ENCODE measurements at places on chromosomes 16 and 17.

DNA sequence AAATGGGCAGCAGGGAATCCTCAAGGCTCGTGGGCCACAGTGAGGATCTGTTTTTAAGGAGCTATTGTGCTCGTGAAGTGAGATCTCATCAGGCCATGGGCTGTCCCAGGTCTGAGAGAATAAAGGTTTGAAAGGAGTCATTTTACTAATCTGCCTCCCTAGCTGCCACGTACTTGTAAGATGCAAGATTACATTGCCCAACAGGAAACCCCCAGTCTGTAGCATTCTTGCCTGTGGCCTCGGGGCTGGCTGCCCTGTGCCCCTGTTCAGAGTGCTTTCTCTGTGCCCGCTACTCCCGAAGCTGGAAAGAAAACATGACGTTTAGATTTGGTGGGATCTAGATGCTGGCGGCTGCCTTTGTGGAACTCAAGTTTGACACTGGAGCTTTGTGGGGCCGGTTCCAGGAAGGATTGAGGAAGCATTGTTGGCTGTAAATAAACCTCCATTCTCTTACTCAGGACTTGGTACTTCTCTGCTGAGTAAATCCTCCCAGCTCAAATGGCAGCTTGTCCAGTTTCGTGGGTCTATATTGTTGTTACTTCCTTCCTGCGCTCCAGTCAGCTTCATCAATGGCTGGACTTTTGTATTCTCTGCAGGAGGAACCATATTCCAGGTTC, 21.2 kb downstream of the SAP30BP start:
- DNase-seq: no peak

DNA sequence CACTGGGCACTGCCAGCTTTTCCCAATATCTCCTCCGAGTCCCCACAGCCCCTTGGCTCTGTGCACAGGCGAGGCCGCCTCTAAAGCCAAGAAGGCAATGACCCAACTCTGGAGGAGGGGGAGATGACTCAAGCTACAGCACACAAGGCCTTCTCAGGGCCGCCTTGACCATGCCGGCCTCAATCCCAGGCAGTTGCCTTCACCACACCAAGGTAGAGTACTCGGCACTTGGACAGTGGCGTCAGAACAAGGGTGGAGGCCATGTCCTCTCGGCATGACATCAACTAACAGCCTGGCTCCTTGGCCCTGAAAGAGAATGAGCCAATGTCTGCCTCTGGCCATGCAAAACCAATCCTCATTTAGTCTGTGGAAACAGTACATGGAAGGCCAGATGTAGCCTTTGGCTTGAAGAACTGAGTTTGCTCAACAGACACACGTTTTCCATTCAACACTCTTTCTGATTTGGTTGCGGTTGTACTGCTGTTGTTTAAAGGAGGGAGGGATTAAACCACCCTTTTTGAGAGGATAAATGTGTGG, 139.6 kb downstream of the XYLT1 start:
- DNase-seq: no peak

- DNase-seq: peak; percentile 34
Observed at GRCh38 chr17:45371414-45372324, 54.8 kb upstream of the MAP3K14 start.

- DNase-seq: no peak
Observed at GRCh38 chr16:74558873-74559272, 48.0 kb downstream of the GLG1 start.

DNA sequence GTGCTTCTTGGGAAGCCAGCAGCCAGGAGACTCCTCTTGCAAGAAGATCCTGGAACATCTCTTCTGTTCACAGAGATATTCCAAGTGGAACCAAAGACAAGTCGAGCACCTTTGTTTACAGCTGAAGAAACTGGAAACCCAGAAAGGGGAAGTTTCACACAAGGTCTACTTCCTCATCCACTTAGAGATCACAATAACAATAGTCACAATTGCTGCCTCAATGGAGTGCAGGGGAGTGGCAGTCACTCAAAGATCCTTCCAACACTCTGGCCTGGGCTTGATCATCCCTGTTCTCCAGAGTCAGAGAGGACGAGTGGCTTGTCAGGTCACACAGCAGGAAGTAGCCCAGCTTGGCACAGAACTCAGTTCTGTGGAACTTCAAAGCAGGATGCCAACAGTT, 46.9 kb upstream of the SIAH1 start:
- no peak for DNase-seq

GRCh38 chr16:54362591-54363206, 76.1 kb upstream of the IRX3 start:
- DNase-seq: no peak

DNA sequence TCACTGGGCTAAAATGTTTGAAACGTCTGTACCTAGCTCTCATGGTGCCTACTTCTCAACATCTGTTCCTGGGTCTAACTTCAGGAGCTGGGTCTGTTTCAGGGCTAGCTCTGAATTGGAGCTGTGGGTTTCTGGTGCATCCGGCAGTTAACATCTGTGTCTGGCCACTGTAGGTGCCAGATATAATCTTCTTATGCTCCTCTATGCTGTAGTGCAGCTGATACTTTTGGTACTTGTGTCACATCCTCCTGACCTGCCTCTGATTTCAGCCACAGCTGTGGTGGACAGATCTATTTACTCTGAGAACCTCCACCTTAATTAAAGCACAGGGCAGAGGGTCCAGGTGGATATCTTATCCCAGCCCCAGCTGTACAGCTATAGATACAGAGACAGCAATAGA, 496.5 kb upstream of the CDH11 start:
- no peak for DNase-seq

DNA sequence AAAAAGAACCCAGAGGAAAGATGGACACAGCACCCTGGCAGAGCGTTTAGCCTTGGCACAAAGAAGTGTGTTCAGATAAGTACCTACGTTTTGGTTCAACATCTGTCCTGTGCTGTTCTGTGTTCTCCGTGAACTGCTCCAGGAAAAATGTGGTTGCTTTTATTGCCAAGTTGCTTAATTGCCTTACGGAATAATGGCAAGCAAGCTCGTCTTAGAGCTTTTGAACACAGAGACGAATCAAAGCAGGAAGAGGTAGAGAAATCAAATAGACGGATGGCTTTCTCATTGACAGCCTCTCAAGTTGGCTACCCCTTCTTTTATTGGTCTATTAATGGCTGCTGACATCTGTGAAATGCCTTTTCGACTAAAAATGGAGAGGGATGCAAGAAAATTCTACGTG, 911.1 kb upstream of the EEF2KMT start:
- no peak for DNase-seq

DNA sequence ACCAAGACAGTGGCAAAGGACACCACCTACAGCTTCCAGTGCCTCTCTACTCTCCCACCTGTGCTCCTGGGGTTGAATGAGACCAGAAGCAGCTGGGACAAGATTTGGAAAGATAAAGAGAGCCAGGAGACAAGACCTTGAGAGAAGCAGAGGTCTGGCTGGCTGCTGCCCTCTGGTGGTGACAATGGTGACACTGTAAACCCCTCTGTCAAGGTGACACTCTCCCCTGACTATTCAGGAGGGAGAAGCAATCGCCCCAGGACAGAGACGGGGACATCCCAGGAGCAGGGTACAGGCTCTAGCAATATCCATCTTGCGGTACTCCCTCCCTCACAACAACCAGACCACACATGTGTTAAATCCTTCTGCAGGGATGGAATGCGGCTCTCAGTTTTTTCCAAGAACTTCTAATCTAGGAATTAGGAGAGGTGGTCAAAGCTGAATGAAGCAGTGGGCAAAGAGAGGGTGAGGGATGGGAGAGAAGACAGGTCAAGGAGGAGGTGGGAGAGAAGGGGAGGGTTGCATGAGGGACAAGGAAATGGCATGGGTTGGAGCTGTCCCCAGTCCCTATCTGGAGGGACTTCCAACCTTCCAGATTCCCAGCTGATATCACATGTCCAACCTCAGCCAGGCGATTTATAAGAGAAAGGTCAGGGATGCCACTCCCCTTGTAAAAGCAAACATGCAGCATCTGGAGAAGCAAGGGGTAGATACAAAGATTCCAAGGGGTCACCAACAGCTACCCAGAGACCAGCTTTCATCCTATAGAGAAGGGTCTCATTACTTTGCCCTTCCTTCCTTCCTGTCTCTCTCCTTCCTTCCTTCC, 2.9 kb downstream of the PHOSPHO1 start:
- DNase-seq: peak; percentile 79

GRCh38 chr16:7456211-7456610, 123.6 kb downstream of the RBFOX1 start:
- DNase-seq: no peak

GRCh38 chr16:725463-726187, 618 bp downstream of the CCDC78 start:
- no peak for DNase-seq

DNA sequence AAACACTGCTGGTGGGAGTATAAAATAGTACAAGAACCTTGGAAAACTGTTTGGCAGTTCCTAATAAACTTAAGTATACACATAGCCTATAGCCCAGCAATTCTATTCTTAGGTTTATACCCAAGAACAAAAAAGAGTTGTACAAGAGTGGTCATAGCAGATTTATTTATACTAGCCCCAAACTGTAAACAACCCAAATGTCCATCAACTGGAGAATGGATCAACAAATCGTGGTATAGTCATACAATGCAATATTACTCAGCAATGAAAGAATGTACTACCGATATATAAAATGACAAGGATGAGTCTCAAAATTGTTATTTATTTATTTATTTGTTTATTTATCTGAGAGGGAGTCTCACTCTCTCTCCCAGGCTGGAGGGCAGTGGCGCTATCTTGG, 23.1 kb downstream of the GNGT2 start:
- DNase-seq: no peak

GRCh38 chr16:49681217-49681883, 174.6 kb downstream of the ZNF423 start:
- no peak for DNase-seq

DNA sequence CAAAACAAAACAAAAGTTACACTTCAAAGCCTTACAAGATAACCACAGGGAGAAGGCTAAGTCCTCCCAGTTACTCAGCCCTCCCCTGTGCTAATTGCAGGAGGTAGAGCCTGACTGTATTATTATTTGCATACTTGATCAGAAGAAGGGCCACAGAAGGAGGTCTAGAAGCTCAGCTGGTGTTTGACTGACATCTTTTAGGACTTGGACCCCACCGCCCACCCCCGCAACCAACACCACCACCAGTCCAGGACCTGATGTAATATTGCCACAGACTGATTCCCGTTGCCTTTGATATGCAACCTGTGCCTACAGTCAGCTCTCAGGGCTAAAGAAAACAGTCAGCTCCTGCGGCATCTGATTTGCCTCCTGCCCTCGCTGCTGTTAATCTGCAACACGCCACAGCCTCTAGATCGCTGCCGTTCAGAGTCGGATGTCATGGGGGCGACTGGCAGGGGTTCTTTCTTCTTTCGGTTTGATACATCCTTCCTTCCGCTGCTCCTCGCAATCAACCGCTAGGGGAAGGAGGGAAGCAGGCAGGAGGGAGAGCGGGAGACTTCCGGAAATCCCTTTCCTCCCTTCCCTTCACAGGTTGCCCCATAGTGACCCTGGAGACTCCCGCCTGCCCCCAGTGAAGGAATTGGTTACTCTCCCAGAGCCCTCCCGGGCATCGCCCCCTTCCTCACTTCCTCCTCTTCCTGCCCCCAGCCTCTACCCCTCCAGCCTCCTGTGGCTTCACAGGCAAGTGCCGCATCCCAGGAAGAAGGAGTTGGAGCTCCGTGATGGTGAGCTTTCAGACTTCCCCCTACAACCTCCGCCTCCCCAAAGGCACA, 90.5 kb upstream of the SOX9 start:
- DNase-seq: peak; percentile 13

- no peak for DNase-seq
Observed at GRCh38 chr17:32342603-32343325, 791 bp upstream of the C17orf75 start.

- DNase-seq: peak; percentile 23
Observed at GRCh38 chr16:24851700-24852099, 5.9 kb downstream of the SLC5A11 start.

- DNase-seq: no peak
Observed at GRCh38 chr16:1651974-1652312, 26.1 kb upstream of the JPT2 start.

- DNase-seq: no peak
Observed at GRCh38 chr16:4293822-4294457, 21.1 kb upstream of the TFAP4 start.

- DNase-seq: no peak
Observed at GRCh38 chr16:31402687-31403086, 9.6 kb downstream of the ITGAD start.

DNA sequence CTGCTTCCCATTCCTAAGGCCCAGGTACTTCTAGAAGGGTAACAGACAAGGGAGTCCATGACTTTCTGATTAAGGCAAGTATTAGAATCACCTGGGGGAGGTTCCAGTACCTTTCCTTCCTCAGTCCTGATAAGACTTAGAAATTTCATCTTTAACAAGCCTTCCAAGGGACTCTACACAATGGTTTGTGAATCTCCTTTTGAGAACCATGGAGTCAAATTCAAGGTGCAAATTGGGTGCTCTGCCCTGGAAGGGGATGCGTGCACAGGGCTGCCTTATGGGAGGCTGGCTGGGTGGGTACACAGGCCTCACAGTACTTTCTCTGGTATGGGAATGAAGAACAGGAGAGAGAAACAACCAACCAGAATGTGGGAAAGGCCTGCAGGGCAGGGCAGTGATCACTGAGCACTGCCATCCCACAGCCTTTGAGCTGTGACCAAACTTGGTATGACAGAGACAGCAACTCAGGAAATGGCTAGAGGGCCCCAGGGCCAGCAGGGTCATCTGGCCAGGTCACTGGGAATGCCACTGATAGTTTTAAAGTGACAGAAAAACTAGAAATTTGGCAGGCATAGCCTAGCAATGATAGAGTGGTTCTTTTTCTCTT, 3.6 kb upstream of the TMIGD1 start:
- DNase-seq: no peak

DNA sequence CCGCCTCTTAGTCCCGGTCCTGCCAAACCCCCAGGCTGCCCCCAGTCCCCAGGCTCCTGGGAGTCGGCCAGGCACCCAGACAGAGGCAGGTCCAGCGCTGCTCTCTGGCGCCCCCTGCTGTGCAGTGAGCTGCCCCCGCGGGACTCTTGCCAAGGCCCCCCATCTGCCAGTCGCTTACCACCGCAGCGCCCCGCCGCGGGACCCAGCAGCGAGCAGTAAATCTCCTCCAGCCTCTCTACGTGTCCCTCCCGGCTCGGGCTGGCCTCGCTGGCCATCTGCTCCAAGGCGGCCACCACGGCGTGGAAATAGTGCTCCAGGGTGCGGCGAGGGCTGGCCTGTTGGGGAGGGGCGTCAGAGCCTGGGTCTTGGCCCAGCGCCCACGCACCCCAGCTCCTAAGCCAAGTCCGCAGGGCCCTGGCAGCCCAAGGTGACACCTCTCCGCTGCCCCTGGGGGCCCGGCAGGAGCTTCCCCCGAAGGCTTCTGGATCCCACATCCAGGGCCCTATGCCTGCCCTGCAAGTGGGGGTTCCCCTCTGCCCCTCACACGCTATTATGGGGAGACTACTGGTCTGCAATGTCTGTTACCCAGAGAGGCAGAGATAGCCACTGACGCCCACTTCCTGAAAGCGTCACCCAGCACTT, 33.7 kb upstream of the MFSD6L start:
- peak; percentile 11 for DNase-seq

DNA sequence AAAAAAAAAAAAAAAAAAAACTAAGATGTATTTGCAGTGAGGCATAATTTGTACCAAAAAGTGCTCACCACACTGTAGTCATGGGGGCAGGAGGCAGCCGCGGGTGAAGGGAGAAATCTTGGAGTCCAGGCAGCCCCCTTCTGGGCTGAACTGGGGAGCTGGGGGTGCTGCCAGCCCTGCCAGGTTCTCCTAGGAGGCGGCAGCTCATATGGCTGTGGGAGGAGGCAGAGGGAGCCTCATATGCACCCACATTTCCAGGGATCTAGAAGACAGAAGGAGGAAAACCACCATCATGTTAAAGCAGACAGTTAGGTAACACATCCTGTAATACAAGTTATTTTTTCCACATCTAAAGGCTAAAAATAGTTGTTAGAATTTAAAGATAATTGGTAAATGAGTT, 16.3 kb downstream of the MAPT start:
- no peak for DNase-seq

Measured in activated naive CD4-positive, alpha-beta T cell treated with Interleukin-2 at 50 U/mL for 16 hours (primary cell).